ENCODE measurements at places on chromosomes 16 and 17.

- DNase-seq, result no peak
Observed at GRCh38 chr16:49112754-49113153, 168.9 kb downstream of the CBLN1 start.

- no peak for DNase-seq
Observed at GRCh38 chr17:8563981-8564602, 66.4 kb downstream of the MYH10 start.

- no peak for DNase-seq
Observed at GRCh38 chr16:84932681-84933080, 78.7 kb downstream of the ZDHHC7 start.

DNA sequence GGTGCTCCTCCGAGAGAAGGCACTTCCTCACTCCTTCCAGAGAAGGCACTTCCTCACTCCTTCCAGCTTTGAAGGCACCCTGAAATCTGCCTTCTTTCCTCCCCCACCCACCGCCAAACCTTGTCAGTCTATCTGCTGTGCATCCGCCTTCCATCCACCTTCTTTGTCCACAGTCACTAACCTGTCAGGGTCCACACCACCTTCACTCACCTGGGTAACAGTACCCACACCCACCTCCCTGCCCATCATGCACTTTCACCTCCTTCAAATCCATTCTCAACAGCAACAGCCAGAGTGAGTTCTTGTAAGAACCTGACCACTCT, 5.2 kb downstream of the CCDC102A start:
- DNase-seq, result peak; percentile 52

DNA sequence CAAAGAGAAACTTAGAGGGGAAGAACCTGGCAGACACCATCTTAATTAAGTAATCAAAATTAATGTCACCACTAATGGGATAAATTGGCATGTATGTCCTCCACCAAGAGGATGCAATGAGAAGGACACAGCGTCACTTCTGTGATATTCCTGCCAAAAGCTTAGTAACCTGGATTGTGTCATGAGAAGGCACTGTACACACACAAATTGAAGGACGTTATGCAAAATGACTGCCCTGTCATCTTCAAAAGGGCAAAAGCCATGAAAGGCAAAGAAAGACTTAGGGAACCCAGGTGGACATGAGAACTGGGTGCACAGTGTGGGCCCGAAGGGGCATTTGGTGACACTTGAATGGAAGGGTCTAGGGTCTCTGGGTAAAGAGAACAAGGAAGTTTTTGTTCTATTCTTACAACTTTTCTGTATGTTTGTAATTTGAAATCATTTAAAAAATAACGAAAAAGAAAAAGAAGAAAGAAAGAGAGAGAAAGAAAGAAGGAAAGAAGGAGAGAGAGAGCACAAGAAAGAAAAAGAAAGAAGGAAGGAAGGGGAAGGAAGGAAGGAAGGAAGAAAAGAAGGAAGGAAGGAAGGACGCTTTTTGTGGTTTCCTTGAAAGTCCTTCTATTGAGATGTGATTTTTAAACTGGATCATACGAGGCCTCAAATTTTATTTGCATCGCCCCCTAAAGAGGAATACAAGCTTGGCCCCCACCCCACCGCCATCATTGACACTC, 4.0 kb upstream of the APOH start:
- no peak for DNase-seq
